ENCODE measurements at places on chromosomes 5 and 9. TPM values are rescaled to one million over a fixed set of nuclear protein-coding genes. Genes with fewer than 3 reads are reported as not detected.

DNA sequence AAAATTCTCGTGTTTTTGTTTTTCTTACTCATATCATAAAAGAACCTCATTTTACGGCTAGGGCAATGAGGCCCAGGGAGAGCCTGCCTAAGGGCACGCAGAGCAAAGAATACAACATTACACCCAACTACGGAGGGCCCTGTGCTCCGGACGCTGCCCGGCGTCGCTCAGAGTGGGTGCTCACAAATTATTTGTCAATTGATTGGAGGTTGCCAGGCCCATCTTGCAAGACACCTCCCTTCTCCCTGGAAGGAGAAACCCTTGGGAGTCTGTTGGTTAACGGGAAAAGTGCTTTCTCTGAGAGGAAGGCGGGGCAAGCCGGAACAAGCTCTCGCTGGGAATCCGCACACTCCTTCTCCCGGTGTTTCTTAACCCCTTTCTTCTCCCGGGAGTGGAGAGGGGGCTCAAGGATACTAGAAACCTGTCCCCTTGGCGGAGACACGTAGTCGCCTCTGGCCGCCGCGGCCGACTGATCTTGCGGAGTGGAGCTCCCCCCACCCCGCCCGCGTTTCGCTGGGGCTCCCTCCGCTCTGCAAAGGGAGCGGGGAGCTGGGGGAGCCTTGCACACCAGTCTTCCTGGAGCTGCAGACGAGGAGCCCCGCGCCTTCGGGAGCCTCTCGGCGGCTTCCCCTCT lies 599.3 kb upstream of the SGCD start:
- DNase-seq, result peak; percentile 62

The FRMPD1 gene
- polyA plus RNA-seq, result 0.20 TPM

The RMI1 gene
- 6.9 TPM for polyA plus RNA-seq

GRCh38 chr5:132666310-132667123 lies 7.3 kb upstream of the IL4 start:
- peak; percentile 47 for DNase-seq

DNA sequence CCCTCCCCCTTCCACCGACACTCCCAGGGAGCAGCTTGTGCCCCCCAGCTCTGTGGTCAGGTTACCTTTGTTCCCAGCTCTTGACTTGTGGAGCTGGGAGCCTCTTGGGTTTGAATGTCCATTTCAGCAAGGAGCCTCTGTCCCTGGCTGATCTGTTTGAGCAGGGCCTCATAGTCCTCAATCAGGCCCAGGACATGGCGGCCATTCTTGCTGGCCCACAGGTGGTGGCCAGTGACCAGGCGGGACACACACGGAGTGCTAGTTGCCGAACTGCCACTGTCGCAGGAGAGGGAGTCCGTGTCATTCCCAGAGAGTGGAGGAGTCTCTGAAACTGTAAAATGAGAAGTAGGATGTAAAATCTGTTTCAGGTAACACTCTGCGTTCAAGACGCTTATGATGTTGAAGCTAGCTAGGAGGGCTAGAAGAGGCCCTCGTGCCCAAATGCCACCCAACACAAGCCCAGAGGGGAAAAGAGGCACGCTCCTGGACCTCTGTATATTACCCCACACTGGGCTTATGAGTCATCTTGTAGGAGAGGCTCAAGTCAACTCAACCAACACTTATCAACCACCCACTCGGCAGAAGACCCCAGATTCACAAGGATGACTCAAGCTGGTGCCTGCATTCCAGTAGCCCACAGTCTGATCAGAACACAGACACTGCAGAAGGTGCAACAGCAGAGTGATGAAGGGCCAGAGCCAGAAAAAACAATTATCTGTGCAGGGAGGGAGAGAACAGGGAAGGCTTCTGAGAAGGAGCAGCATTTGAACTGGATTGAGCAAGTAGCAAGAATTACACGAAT lies 177.0 kb downstream of the CDK5RAP2 start:
- DNase-seq, result peak; percentile 74

- DNase-seq, result peak; percentile 91
Observed at GRCh38 chr5:173888473-173889131, 453 bp downstream of the CPEB4 start.

The OR1N1 gene
- not detected for polyA plus RNA-seq

- DNase-seq, result no peak
Observed at GRCh38 chr9:96617439-96618185, 2.0 kb downstream of the CDC14B start.

The FOXE1 gene
- 0.04 TPM for polyA plus RNA-seq

The CD72 gene
- 159 TPM for polyA plus RNA-seq

DNA sequence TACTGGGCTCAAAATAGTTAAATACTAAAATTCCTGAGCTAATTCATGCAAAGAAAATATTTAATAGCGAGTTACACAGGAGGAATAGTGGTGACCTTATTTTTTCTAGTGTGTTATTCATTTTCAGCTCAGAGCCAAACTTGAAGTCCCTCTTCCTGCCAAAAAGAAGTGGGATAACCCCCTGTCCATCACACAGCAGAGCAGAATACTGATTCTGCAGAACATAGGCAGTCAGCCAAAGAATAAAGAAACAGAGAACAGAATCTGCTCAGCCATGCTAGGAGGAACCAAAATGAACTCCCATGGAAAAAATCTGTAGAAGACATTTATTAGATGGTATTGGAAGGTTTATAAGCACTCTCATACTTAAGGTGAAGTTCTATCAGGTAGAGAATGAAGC lies 49.4 kb upstream of the GRIN3A start:
- DNase-seq, result no peak

GRCh38 chr9:120933310-120934055 lies 6.9 kb upstream of the TRAF1 start:
- no peak for DNase-seq

The TOR1A gene
- 16.5 TPM for polyA plus RNA-seq

DNA sequence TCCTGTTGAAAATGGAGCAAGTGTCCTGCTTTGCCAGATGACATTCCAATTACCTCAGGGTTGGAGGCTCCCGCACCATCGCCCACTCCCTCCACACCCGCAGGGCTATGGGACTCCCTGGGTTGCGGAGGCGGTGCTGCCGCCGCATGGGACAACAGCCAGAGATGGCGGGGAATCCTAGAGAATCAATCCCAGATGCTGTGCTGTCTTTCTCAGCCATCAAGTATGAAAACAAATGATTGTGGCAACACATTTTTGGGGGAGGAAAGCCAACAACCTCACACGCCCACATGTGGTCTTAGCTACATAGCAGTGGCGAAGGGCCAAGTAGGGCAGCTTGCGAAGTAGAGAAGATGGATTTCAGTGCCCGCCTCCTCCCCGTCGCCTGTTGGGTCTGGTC lies 46.7 kb downstream of the IL31RA start:
- no peak for DNase-seq

- no peak for DNase-seq
Observed at GRCh38 chr5:60703944-60704343, 4.0 kb upstream of the DEPDC1B start.

GRCh38 chr5:72920690-72921502 lies 34.9 kb upstream of the FCHO2 start:
- DNase-seq, result no peak

The PTGER4 gene
- polyA plus RNA-seq, result 6.3 TPM

The SLC22A4 gene
- 1.7 TPM for polyA plus RNA-seq

GRCh38 chr9:98850851-98851729 lies 43.6 kb downstream of the GALNT12 start:
- no peak for DNase-seq

Data from spleen (tissue), 13 donors.